ENCODE measurements at places on chromosomes 7 and 10.

GRCh38 chr10:111821871-111822270 is 361.7 kb downstream of the GPAM start:
- DNase-seq: no peak

DNA sequence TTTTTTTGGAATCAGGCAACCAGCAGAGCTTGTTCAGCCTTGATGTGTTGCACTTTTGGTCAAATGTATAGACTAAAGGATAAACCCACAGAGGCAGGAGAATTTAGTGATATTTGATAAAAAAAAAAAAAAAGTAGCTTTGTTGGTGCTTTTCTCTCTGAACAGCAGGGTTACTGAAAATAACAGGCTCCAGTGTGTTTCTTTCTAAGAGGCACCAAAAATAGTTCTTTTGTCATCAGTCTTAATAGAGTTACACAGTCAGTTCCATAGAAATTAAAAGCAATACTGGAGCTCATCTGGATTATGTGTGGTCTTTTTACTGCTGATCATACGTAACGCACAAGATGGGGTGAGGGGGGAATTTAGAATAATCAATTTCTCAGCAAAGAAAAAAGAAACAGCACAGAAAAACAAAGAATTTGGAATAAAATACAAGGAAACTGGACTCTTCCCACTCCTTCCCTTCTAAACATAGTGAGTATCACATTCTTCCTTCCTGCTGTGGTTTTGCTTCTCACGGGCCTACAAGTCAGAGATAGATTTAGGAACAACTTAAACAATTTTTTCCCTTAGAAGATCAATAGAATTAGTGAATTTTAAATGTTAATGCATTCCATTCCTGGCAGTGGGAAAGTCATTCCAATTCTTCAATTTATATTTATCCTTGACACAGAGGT is 178.8 kb upstream of the AKR1E2 start:
- no peak for DNase-seq

- DNase-seq: no peak
These were observed 73.3 kb upstream of the ANLN start for GRCh38 chr7:36316319-36316718.

DNA sequence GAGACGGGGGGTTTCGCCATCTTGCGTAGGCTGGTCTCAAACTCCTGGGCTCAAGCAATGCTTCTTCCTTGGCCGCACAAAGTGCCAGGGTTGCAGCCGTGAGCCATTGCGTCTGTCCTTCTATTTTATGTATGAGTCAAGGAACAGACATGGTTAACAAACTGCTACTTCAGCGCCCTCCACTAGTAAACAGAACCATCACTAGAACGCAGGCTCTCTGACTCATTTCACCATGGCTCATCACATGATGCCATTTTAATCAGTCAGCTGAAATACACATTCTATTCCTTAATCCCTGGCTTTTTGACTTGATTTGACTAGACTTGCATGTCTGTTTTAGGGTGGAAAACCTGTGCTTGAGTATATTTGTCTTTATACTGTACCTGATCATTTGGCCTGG is 41.3 kb downstream of the CELF2 start:
- no peak for DNase-seq

DNA sequence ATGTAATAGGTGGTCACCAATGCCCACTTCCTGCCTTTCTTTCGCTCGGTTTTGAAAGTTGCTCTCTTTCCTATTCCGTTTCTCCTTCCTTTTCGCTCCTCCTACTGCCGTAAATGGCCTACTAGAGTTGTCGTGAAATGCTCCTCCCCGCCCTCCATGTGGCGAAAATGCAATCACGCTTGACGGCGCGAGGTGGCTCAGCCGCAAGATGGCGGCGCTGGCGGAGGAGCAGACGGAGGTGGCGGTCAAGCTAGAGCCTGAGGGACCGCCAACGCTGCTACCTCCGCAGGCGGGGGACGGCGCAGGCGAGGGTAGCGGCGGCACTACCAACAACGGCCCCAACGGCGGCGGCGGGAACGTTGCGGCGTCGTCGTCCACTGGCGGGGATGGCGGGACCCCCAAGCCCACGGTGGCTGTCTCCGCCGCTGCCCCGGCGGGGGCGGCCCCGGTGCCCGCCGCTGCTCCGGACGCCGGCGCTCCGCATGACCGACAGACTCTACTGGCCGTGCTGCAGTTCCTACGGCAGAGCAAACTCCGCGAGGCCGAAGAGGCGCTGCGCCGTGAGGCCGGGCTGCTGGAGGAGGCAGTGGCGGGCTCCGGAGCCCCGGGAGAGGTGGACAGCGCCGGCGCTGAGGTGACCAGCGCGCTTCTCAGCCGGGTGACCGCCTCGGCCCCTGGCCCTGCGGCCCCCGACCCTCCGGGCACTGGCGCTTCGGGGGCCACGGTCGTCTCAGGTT is at the start of gene TAF5:
TAF5 (plus strand) TSS at position 195 of the 737 bp plus-strand sequence; CDS start at position 209, 14 bp downstream.
- peak; percentile 95 for DNase-seq

DNA sequence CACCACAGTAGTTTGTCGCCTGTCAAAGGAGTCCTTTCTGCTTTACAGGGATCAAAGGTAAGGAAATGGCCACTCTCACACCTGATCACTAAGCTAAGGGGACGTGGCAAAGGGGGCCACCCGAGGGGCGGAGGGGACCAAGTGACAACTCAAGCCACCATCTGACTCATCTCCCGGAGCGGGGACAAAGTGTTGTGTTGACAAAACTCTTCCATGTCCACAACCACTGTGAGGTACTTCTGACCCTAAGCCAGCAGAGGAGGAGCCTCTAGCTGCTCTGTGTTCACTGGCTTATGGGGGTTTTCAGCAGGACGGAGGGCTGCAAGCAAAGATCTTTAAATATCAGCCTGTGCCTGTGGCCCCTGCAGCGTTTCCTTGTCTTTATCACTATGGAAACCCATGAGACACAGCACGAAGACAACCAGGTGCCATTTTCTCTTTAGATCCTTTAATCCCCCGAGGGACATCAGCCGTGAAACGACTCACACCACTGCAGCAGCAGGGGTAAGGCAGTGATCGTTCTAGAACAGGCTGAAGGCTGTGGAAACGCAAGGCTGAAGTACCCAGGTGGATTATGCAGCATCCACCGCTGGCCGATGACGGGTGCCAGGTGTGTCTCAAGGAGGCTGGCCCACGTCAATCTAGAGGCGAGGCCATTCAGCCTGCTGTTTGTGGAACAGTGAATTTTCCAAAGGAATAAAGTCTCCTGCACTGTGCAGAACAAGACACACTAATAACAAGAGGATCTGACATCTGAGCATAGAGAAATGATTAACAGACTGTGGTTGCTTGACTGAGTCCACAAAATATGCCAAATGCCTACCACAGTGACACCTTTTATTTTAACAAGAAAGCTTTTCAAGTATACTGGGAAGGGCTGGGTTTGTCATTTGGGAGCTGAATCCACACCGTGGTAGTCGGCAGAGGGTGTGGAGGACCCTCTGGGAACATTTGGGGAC is 26.6 kb upstream of the DDC start:
- DNase-seq: no peak

- DNase-seq: no peak
These were observed 33.4 kb downstream of the OGDH start for GRCh38 chr7:44639671-44640321.

DNA sequence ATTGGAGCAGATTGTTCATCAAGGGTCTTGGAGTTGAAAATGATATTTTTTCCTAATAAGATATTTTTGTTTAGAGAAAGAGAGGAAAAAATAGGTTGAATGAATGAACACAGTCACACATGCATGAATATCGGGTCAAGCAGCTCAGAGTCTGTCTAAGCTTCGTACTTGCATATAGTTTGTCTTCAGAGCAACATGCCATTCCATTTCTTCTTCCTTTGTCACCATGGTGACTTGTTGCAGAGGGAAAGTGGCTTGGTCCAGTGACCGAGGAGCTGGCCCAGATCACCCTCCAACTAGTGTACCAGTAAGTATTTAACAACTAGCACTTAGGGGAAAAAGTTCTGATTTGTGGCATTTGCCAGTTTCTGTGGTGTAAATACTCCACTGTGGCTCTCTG is 232.1 kb downstream of the TCF7L2 start:
- no peak for DNase-seq

- DNase-seq: peak; percentile 57
These were observed 733 bp upstream of the ARL5B start for GRCh38 chr10:18658271-18659124.

DNA sequence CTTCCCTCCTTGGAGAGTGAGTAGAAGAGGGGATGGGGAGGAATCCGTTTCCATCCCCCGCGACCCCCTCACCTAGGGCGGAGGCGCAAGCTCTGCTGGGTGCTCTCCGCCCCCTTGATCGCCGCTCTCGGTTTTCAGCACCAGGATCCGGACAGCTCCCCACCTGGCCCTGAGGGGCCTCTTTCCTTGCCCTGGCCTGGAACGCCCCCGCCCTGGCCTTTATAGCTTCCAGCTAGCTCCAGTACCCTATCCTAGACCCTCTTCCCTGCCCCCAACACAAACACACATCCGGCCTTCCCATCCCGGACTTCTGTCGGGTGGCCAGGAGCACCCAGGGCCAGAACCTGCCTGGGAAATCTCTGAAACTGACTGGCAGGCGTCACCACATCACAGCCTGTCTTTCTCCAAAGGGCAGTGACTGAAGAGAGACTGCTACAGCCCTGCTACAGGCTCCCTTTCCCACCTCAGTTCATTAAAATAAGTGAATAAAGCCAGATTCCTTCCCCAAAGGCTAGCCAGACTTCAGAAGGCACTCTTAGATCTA is 72.3 kb upstream of the LEP start:
- peak; percentile 26 for DNase-seq

DNA sequence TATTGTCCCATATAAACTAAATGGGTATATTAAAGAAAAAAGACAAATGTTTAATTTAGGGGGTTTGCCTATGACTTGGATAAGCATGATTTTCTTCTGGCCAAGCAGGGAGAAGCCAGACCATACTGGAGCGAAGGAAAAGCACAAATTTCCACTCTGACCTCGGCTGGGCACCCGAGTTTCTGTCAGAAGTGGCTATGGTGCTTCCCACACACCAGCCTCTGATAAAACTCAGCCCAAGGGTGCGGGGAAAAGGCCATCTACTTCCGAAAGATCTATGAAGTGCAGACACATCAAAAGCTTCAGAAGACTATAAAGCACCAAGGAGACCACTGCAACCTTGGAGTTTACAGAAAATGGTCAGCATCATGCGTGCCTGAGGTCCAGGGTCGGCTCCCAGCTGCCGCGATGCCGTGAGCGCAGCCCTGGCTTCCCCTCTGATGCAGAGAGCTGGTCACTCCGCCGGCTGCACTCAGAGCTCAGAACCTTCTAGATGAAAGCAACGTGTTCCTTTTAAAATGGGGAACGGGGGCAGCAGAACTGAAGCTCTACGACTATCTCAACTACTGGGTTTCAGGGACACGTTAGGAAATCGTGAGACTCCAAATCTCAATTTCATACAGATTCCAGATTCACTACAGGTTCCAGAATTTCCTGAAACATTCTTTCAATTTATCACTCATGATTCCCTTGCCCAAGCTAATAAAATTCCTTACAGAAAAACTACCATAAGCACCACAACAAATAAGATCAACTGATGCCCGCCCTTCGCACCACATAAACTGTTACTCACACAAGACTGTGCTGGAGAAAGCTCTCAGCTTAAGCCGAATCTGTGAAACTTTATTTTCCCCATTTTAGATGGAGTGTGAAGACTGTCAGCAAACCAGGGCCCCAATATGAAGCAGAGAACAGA is 84.5 kb downstream of the DIP2C start:
- DNase-seq: no peak

DNA sequence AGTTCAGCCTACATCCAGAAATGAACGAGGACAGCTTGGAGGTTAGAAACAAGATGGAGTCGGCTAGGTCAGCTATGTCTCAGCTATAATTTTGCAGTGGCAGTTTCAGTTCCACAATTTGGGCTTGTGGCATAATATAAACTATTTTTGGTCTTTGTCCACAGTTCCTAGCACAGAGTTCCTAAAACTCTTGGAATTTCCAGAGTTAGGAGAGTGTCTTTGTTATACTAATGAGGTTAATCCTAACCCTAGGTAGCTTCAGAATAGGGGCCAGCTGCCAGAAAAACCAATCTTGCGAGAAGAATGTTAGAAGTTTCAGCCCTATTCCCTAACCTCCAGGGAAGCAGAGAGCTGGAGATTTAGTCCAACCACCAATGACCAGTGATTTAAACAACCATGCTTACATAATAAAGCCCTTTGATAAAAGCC is 131.9 kb downstream of the AKR1D1 start:
- no peak for DNase-seq

DNA sequence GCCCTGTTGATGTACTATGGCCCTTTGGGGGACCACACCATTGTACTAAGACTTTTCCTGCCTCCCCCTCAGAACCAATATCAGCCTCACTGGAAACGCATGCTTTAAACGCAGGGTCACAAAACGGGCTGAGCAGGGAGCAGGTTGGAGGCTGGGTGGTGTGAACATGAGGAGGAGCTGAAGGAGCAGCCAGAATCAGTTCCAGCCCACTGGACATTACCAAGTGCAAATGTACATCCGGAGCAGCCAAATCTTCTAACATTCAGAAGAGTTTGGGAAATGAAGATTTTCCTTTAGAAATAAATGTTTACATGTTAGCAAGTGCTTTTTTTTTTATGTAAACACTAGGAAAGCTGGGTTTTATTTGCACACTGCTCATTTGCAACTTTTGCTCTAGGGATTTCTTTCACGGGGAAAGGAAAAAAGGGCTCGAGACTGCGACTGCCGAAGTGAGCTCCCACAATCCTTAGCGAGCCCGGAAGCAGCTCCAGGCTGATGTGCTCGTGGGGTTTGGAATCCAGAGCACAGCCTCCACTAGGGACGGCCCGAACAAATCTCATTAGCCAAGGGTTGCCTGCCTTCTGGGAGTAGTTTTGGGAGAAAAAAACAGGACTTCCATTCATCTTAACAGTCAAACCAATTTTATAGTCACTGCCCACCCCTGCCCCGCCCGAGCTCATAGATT is 108.0 kb upstream of the YAE1 start:
- DNase-seq: no peak

GRCh38 chr10:23419655-23420329 is 19.1 kb upstream of the OTUD1 start:
- DNase-seq: no peak

- no peak for DNase-seq
These were observed 503.7 kb downstream of the TNS3 start for GRCh38 chr7:47078241-47078640.

DNA sequence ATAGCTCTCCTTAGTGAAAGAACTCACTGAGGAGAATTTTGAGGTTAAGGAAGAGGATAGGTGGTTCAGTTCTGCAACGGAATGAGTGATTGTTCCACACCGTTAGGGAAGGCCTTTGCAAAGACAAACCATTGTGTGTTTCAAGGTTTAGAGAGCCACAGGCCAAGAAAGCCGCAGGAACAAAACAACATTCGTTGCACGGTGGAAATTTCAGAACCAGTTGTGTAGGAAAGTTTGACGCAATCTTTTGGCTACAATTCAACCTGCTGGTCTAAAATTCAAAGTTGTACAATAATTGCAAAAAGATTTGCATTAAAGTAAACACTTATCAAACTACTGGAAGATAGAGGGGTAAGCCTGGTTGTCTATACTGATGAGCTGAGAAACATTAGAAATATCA is 91.4 kb downstream of the FAM107B start:
- DNase-seq: no peak

- no peak for DNase-seq
These were observed 125.1 kb downstream of the RAPGEF5 start for GRCh38 chr7:22231806-22232205.

GRCh38 chr10:103500481-103500880 is 7.0 kb downstream of the NEURL1 start:
- no peak for DNase-seq

Measured in B cell (primary cell).